Neural crest cell (in vitro differentiated cells): ENCODE measurements at places on chromosomes 12 and 14. TPM values are rescaled to one million over a fixed set of nuclear protein-coding genes. Genes with fewer than 3 reads are reported as not detected.

Gene LRR1
- total RNA-seq: 40.2 and 42.9 TPM in 2 replicates

Gene HOXC12
- total RNA-seq: not detected in 2 replicates

Gene FRMD6
- 34.5 and 38.0 TPM in 2 replicates for total RNA-seq

Gene B4GALNT3
- total RNA-seq: 2.6 and 3.1 TPM in 2 replicates

Gene PTPRO
- total RNA-seq: 3.1 and 3.6 TPM in 2 replicates

Gene DBX2
- not detected in 2 replicates for total RNA-seq

Gene TAS2R8
- not detected in 2 replicates for total RNA-seq

Gene REP15
- total RNA-seq: 1.3 and 1.5 TPM in 2 replicates

Gene SLC4A8
- 30.9 and 33.8 TPM in 2 replicates for total RNA-seq

Gene DERA
- 34.1 and 43.0 TPM in 2 replicates for total RNA-seq

Gene PMCH
- total RNA-seq: not detected in 2 replicates

Gene PHLDA1
- 29.3 and 30.9 TPM in 2 replicates for total RNA-seq

Gene RASSF9
- not detected in 2 replicates for total RNA-seq

Gene FAM222A
- total RNA-seq: 12.5 and 13.9 TPM in 2 replicates

Gene RNASE4
- 2.6 TPM in 2 replicates for total RNA-seq

Gene DYNLL1
- 375 and 382 TPM in 2 replicates for total RNA-seq

Gene NRIP2
- not detected in 2 replicates for total RNA-seq

Gene GRIP1
- total RNA-seq: 38.4 and 40.3 TPM in 2 replicates

Gene ADAM20
- 0.23 and 0.37 TPM in 2 replicates for total RNA-seq

Gene MYH6
- total RNA-seq: not detected in 2 replicates

Gene KIF21A
- total RNA-seq: 53.6 and 54.8 TPM in 2 replicates

Gene PYGL
- 45.2 and 45.3 TPM in 2 replicates for total RNA-seq

Gene KCNA5
- not detected in 2 replicates for total RNA-seq

Gene KRT80
- total RNA-seq: not detected in 2 replicates

Gene SRGAP1
- 12.6 and 14.8 TPM in 2 replicates for total RNA-seq

Gene MTRFR
- total RNA-seq: 18.8 and 19.0 TPM in 2 replicates

Gene KLHL33
- total RNA-seq: 0.07 TPM in 1 of 2 replicates, not detected in the other

Gene SPX
- 0.19 and 0.36 TPM in 2 replicates for total RNA-seq

Gene NID2
- total RNA-seq: 41.6 and 42.5 TPM in 2 replicates

Gene C1QL4
- 0.63 and 0.80 TPM in 2 replicates for total RNA-seq

Gene CBLN3
- 0.86 and 1.0 TPM in 2 replicates for total RNA-seq

Gene SMCO2
- not detected in 2 replicates for total RNA-seq

Gene KERA
- not detected in 2 replicates for total RNA-seq

Gene DTX1
- 8.1 and 8.4 TPM in 2 replicates for total RNA-seq

Gene TEX52
- 0.25 TPM in 1 of 2 replicates, not detected in the other for total RNA-seq

Gene SLCO1B3
- not detected in 2 replicates for total RNA-seq

Gene TMEM30B
- 0.07 TPM in 1 of 2 replicates, not detected in the other for total RNA-seq

Gene GSKIP
- 21.3 and 29.4 TPM in 2 replicates for total RNA-seq
